ENCODE measurements at places on chromosomes 2 and 18.

DNA sequence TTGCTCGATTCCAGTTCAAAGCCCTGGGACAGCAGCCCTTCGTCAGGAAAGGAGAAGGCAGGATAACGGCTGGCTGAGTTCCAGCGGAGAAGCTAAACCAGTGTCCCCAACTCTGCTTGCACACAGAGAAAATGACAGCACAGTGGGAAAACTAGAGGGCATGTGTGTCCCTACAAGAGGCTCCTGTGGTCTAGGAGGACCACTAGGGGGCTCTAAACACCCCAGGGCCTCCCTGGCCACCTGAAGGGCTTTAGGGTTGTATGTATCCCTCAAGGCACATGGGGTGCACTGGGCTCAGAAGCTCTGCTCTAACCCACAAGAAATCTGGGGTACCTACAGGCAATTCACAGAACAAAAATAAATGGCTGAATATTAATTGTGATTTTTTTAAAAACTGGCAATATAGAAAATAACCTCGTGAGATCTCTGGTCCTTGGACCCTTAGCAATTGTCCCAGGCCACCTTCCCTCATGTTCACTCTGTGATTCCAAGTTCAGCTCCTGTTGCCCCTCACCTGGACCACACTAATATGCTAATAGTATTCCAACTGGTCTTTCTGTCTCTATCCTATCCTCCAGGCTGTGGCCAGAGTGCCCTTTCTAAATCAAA lies 17.5 kb downstream of the STAT1 start:
- DNase-seq = no peak

GRCh38 chr2:149180226-149180875 lies 141.9 kb downstream of the LYPD6B start:
- DNase-seq = no peak

DNA sequence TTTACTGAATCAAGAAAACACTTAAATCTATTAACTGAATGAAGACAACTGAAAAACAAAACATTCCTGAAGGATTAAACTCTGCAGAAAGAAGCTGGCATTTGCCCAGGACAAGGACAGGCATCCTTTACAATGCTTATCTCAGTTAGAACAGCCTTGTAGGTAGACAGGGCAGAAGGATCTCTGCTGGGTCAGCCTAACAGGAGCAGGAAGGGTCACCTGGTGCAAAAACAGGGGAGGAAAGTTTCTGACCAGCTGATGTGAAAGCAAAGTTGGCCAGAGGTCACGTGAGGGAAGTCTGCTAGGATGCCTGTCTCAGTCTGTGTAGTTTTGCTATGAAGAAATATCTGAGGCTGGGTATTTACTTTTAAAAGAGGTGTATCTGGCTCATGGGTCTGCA lies 348.6 kb downstream of the ANAPC1 start:
- no peak for DNase-seq

GRCh38 chr2:198873503-198874471 lies 584.0 kb downstream of the SATB2 start:
- DNase-seq = no peak

- DNase-seq = no peak
These were observed 63.7 kb upstream of the HPCAL1 start for GRCh38 chr2:10238991-10239485.

GRCh38 chr2:60486551-60486950 lies 66.9 kb downstream of the BCL11A start:
- DNase-seq = no peak

DNA sequence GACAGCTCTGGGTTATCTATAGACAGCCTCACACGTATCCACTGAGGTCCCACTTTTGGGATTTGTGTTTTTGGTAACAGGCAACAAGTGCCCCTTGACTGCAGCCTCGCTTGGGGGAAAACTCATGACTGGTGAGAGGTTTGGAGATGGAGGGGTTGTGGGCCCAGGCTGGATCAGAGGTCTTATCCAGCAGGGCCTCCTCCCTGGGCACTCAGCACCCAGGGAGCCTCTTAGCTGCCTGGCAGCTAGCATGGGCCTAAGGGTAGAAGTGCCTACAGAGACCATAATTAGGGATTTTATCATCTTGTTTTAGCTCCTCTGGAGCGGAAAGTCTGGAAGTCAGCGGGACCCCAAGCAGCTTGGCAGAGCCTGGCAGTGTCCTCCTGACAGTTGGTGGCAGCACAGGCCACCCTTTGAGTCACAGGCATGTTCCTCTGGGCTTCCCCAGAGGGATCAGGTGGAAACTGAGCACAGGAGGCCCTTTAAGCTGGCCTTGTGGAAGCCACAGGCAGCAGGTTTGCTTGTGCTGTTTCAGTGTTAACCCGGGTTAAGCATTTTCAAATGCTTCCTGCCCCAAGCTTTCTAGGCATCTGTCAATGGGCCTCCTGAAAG lies 143.1 kb downstream of the KCTD1 start:
- DNase-seq = no peak

DNA sequence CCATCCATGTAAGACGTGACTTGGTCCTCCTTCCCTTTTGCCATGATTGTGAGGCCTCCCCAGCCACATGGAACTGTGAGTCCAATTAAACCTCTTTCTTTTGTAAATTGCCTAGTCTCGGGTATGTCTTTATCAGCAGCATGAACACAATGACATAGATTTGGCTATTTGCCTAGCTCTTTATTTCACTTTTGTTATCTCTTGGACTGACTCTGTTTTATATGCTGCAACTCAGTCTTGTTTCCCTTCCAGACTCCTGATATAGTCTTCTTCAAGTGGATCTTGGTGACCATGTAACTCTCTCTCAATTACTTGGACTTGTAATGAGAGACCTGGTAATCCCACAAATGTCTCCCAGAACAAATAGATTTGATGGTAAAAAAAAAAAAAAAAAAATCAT lies 627.6 kb downstream of the CCDC85A start:
- no peak for DNase-seq

GRCh38 chr18:63575681-63576080 lies 11.5 kb upstream of the SERPINB13 start:
- no peak for DNase-seq

DNA sequence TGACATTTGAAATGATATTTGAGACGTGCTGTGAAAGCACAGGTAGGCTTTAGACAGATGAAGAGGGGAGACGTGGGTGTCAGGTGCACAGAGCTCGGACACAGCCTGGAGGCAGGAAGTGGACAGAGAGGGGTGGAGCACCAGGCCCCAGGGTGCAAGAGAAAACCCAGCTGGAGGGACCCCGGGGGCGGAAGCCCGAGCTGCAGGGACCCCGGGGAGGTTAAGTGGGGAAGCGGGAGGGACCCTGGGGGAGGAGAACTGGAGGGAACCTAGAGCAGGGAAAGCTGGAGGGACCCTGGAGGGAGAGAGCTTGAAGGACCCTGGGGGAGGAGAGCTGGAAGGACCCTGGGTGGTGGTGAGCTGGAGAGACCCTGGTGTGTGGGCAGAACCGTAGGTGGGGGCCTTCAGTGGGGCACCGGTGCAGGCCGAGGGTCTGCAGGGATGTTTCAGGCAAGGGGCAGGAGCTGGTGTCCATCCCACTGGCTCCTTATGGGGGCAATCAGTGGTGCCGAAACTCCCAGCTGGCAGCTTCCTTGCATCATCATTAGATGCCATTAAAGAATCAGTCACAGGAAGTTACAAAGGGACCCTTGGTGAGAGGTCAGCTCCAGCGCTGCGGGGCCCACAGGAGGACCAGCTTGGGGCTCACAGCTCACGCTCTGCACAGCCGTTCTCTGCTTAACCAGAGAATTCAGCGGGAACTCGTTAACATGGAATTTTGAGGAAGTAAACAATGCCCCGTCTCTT lies 246.6 kb downstream of the EIPR1 start:
- no peak for DNase-seq

GRCh38 chr2:222919841-222920526 lies 59.1 kb downstream of the ACSL3 start:
- DNase-seq = no peak

DNA sequence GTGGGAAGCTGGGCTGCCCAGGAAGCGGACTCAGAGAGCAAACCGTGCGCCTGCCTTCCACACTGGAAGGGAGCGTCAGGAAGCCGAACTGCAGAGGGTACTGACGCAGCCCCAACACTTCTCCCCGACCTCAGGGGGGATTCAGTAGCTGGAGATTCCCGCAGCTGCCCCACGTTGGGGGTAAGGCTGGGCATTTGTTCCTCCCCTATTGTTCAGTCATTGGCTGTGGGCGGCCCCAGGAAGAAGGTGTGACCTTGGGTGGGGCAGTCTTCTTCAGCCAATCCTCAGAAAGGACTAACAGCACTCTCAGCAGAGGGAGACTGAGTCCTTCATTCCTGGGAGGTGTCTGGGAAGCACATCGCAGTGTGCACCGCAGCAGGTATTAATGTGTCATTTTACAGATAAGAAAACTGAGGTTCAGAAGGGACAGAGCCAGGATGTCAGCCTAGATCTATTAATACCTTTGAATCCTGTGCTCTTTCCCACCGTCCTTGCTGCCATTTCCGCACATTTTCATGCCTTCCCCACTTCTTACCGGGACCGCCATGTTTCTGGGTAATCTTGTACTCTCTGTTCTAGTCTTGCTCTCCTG lies 12.1 kb upstream of the C18orf32 start:
- DNase-seq = no peak
